ENCODE measurements at places on chromosomes 3 and 15.

GRCh38 chr3:158272081-158272480, 162.2 kb downstream of the RSRC1 start:
- DNase-seq = no peak

DNA sequence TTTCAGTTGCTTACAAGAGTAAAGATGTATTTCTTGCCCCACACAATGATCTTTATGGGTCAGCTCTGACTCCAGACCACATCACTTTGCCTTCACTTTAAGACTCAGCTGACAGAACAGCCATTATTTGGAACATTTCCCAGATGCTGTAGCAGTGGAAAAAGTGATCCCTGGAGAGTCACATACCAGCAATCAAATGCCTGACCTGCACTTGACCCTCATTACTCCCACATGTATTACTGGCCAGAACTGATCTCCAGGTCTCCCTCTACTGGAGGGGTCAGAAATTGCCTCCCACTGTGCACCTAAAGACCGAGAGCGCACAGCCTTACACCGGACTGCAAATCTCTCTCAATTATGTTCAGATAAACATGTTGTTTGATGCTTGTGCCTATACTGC, 88.6 kb upstream of the ZNF385D start:
- no peak for DNase-seq

- no peak for DNase-seq
These were observed 18.1 kb upstream of the DOCK3 start for GRCh38 chr3:50656417-50657195.

DNA sequence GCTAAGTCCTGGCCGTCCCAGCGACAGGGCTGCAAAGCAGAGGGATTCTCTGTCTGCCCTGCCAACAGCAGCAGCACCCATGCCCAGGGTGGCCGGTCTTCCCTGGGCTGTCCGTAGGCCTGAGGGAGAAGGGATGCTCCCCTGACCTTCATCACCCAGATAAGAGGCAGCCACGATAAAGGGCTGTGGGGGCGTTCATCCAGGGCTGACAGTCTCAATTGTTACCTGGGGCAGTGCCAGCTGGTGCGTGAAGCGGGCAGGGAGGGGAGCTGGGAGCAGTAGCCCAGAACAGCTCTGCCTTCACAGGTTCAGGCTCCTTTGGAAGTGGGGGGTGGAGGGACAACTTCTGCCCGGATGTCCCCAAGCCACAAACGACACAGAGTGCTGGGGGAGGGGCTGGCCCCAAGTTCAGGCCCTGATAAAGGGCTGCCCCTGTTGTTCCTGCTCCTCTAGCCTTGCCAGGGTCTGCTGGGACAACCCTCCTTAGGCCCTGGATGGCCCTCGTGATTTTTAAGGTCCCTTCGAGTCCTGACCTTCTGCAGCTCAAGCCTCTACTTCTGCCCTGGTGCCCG, 94.7 kb downstream of the RAB11A start:
- no peak for DNase-seq

GRCh38 chr3:124303305-124303910, 311.5 kb upstream of the ROPN1 start:
- DNase-seq = no peak

GRCh38 chr15:33074942-33075341, 119.6 kb downstream of the FMN1 start:
- DNase-seq = no peak

DNA sequence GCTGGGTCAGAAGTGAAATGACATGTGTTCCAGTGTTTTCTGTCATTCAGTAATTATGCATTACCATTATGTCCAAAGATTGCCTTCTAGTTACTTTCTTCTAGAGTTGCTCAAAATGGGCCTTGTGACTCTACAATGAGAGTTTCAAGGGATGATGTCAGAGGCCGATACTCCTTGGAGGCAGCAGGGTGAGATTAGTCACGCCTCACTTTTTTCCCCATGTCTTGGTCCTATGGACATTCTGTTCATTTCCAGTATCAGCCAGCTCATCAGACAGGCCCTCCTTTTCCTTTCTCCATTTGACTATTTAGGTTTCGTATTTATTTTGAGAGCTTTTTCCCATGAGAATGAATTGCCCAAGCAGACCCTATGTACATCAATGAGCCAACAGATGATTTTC, 17.5 kb downstream of the VGLL3 start:
- DNase-seq = no peak

DNA sequence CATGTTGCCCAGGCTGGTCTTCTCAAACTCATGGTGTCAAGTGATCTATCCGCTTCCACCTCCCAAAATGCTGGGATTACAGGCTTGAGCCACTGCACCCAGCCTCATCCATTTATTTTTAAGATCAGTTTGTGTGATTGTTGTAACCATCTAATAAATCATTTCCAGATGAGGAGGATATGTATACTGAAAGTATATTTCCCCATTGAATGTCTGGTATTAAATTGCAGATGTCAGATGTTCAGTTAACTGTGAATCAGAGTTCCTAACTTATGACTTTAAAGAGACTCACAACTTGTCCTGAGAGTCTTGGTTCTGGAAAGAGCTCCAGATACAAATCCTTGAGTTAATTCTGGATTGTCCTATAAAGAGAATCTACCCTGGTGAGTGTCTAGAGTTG, 62.4 kb downstream of the TRIM71 start:
- DNase-seq = no peak

DNA sequence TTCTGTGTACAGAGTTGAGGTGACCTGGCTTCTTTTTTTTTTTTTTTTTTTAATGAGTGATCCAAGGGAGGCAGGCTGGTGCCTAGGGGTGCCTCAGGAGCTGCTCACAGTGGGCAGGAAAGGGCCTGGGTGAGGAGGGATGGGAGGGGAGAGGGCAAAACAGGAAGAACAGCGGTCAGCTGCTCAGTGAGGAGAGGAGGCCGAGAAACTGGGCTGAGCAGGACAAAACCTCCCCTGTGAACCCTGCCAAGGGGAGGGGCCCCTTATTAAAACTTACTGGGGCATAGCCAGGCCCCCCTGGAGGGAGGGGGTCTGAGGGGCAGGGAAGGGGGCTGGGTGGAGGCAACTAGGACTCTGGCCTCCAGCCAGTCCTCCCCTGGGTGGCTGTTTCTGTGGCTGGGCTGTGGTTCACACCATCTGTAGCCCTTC, 3.5 kb downstream of the PLEKHO2 start:
- no peak for DNase-seq

DNA sequence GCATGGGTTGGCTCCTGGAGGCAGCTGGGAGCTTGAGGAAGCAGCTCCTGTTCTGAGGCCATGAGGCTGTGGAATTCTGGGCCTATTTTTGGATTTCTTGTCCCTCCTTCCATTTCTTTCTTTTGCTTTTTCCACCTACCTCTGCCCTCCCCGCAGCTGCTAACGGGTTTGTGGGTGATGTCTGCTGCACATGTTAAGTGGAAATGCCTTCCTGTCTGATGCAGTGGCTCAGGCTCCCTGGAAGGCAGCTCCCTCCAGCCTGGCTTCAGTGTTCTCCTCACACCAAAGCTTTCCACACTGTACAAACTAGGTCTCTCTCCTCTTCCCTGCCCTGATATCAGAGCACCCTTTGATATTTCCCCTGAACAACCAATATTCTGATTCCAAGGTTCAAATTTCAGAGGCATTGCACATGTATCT, 33.8 kb upstream of the ESYT3 start:
- DNase-seq = no peak

DNA sequence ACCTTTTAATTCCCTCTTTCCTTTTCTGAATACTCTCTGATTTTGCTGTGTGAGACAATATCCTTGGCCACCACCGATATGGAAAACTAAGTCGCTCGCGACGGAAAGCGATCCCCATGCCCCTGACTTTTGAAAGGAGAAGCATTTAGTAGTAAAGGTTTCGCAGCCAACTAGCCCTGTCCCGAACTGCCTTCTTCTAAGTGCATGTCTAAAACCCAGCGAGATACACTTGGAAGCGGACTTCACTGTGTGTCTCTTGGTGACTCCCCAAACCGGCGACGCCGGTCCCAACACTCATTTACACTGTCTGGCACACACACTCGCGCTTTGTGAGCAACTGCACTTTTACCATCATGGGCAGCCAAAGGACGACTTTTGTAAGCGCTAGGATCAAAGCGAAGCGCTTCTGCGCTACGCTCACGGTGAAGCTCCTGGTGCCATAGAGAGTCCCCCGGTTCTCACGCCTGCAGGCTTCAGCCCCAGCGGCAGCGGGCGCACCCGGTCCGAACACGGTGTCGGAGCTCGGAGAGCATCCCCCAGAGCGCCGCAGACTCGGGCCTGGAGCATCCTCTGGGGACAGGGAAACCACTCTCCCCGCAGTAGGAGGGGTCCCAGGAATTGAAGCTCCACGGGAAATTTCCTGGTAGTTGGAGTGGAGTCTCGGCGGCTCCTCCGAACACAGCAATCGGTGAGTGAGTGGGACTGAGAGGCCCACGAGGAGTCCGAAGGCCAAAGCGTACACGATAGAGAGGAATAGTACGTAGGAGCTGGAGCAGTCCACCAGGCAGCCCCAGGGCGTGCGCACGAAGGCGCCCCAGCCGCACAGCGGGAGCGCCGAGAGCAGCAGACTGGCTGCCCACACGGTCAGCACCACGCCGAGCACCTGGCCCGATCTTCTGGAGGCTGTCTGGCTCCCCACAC, 1.4 kb downstream of the GPR149 start:
- no peak for DNase-seq

DNA sequence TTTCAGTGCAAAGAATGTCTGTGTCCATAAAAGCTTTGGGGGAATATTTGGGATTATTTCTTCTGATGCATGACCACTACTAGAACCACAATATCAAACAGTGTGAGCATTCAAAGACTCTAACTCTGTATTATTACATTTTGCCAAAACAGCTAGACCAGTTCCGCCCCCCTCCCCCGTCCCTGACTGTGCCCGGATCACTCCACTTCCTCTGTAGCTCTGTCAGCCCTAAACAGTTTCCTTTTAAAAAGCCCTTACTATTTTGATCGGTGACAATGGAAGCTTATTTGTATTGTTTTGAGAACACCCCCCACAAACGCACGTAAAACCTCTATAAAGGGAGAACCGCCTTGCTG, 36.6 kb upstream of the EPHB3 start:
- peak; percentile 9 for DNase-seq

GRCh38 chr3:107951126-107951525, 139.7 kb downstream of the CD47 start:
- DNase-seq = no peak

GRCh38 chr3:14767245-14768051, 51.3 kb upstream of the FGD5 start:
- DNase-seq = no peak

GRCh38 chr15:78175330-78175729, 26.2 kb downstream of the IDH3A start:
- no peak for DNase-seq

GRCh38 chr3:22920006-22920405, 283.1 kb upstream of the UBE2E2 start:
- DNase-seq = no peak

DNA sequence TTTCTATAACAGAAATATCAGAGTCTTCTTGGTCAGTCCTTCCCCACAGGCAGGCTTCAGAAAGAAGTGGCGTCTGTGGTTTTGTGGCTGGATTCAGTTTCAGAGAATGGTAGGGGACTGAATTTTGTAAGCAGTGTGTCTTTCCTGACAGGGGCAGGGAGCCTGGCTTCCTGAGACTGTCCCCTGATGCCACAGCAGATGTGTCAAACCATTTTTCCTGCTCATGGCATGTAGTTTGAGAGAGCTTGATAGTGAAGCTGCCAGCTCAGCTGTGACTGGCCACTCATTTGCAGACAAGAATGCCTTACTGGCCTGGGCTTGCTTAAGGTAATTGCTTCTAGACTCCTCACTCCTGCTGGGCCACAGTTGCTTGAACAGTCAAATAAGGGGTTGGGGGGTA, 26.4 kb downstream of the LARS2 start:
- no peak for DNase-seq

- peak; percentile 24 for DNase-seq
These were observed 29.4 kb downstream of the LYSMD4 start for GRCh38 chr15:99703603-99704443.

- no peak for DNase-seq
These were observed 201.1 kb downstream of the MAGI1 start for GRCh38 chr3:65837604-65838003.

GRCh38 chr15:41979493-41980266, 7.3 kb upstream of the EHD4 start:
- DNase-seq = no peak

GRCh38 chr3:123151251-123151705, 50.5 kb upstream of the SEC22A start:
- DNase-seq = no peak

GRCh38 chr3:31833391-31834190, 147.5 kb downstream of the OSBPL10 start:
- no peak for DNase-seq

DNA sequence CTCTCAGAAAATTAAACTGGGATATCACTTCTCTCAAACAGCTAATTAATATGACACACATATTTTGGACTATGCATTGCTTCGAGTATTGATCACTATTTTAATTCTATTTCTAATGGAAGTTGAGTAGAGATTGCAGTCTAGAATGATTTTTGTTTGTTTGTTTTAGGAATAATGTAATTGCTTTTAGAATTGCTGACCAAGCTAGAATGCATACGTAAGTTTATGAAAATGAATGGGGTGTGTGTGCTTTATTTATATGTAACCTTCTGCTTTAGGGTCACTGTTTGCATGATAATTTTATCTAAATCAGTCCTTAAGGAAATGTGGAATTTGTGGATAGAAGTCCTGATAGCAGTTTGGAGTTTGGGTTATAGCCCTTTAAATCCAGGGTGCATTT, 371.4 kb downstream of the NR2F2 start:
- no peak for DNase-seq

DNA sequence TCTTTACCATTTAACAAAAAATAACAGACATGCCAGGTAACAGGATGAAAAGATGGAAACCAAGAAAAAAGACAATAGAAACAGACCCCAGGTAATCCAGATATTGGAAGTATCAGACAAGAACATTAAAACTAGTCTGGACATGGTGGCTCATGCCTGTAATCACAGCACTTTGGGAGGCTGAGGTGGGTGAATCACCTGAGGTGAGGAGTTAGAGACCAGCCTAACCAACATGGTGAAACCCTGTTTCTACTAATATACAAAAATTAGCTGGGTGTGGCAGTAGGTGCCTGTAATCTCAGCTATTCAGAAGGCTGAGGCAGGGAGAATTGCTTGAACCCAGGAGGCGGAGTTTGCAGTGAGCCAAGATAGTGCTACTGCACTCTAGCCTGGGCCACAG, 40.6 kb downstream of the ACAD9 start:
- no peak for DNase-seq

- DNase-seq = no peak
These were observed 2.3 kb downstream of the CAMKV start for GRCh38 chr3:49867400-49867799.

DNA sequence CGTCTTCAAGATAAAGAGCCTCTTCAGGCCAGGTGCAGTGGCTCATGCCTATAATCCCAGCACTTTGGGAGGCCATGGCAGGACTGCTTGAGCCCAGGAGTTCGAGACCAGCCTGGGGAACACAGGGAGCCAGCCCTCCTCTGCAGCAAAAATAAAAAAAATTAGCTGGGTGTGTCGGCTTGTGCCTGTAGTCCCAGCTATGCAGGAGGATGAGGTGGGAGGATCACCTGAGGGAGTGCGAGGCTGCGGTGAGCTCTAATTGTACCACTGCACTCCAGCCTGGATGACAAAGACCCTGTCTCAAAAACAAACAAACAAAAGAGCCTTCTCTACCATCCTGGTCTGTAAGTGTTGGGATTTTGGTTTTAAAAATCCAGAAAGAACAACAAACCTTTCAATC, 11.1 kb downstream of the WDR53 start:
- no peak for DNase-seq
